NCI-H2081 (cell line): ENCODE measurements at places on chromosomes 11 and 22.

DNA sequence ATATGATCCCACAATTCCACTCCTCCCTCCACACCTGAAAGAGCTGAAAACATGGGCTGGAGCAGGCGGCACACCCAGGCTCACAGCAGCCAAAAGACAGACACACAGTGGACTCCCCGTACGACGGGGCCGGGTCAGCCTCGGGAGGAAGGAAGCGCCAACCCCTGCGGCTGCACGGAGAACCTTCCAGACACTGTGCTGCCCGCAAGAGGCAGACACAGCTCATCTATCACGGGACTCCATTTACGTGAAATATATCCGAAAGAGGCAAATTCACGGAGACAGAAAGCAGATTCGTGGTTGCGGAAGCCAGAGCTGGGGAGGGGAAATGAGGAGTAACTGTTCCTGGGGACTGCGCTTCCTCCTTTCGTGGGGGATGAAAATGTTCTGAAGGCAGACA is 165.0 kb downstream of the BRD1 start:
- no peak for DNase-seq

- no peak for DNase-seq
These were observed 125.3 kb upstream of the B3GAT1 start for GRCh38 chr11:134537296-134537695.

DNA sequence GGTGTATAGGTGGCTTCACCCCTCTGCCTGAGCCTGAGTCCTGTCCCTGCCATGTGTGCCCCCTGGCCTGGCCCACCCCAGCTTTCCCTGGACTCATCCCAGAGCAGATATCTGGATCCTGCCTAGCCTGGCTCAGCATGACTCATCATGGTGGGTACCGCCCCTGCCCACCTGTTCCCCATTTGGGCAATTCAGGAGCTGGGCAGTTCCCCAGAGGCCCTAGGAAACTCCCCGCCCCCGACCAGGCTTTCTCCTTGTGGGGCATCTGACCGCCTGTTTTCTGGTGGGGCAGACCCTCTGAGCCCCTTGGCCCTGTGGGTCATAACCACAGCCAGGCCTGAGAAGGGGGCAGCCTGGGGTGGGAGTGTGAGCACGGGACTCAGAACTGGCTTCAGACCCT is 4.4 kb downstream of the TSPO start:
- no peak for DNase-seq

DNA sequence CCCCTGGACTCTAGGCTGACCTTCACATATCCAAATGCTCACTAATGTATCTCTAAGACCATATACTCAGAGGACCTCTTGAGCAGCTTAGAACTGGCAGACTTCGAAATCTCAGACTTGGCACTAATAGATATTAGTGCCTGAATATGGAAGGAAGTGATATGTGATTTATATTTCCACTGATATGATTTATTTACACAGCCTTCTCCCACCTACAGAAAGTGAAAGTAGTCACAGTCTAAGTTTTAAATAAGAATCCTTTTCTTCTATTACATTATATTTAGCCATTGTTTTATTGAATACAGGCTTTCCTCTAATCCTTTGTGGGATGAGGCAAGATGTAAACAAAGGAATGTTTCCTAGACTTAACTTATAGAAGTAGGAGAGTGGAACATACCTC is 6.7 kb upstream of the NAV2 start:
- no peak for DNase-seq

GRCh38 chr11:132744771-132745170 is 787.5 kb downstream of the OPCML start:
- no peak for DNase-seq

DNA sequence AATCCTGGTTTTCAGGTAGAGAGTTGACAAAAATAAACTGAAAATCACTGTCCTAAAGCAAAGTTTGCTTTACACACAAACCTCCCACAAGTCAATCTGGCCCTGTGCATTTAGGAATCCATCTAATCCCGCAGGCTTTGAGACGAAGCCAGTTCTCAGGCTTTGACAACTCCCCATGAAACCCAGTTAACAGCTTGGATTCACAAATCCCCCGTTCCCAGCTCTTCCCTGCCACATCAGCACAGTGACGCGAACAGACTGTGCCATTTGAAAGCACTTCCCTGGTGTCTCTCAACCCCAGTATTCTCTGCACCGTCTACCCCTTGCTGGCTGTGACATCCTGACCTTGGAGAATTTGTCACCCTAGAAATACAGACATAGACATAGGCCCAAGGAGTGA is 117.8 kb downstream of the OPCML start:
- DNase-seq: no peak

DNA sequence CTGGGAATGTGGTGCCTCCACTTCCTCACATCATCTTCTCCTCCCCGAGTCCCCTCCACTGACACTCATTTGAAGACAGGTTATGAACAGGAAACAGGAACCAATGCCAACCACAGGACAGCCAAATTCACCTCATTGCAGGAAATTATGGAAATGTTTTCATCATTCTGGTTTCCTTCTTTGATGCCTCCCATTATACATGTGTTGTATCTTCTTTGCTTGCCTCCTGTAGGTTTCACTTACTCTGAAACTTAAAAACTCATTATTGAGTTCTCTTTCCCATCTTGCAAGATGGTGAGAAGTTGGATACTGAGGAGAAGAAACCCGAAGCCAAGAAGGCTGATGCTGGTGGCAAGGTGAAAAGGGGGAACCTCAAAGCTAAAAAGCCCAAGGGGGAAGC is 108.5 kb downstream of the PHF21B start:
- DNase-seq: no peak

- no peak for DNase-seq
These were observed 24.6 kb downstream of the FXYD6 start for GRCh38 chr11:117851852-117852251.

GRCh38 chr11:69055598-69056516 is 7.1 kb downstream of the TPCN2 start:
- no peak for DNase-seq

- DNase-seq: peak; percentile 18
These were observed 12.3 kb downstream of the APOL6 start for GRCh38 chr22:35660291-35661127.

DNA sequence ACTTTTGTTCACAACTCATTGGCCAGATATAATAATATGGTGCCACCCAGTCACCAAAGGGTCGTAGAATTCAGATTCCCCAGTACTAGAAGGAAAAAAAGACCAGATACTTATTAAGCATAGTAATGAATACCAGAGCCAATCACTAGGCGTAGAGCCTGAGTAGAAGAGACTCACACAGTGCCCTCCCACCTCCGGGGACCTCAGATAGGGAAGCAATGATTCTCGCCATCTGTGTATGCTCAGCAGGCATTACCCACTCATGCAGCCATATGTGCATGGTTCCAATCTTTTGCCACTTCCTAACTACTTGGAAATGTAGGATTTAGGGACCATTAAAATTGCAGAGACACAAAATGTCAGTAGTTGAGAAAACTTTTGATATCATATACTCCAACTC is 85.3 kb downstream of the C11orf87 start:
- DNase-seq: no peak

DNA sequence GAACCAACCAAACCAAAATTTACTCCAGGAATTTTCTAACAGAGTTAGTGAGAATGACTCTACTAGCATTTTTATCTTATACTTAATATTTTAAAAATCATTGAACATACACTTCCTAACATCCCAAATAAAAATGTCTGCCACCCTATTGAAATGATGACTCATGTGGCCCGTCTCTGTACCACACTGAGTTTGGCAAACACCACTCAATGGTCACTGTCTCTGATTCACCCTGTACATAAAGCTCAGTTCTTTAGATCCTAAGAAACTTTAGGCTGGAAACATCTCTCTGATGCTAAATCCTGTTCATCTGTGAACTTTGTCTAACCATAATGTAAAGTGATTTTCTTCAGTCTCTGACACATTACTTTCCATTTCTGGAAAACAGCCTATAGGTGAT is 182.0 kb downstream of the CWF19L2 start:
- no peak for DNase-seq

DNA sequence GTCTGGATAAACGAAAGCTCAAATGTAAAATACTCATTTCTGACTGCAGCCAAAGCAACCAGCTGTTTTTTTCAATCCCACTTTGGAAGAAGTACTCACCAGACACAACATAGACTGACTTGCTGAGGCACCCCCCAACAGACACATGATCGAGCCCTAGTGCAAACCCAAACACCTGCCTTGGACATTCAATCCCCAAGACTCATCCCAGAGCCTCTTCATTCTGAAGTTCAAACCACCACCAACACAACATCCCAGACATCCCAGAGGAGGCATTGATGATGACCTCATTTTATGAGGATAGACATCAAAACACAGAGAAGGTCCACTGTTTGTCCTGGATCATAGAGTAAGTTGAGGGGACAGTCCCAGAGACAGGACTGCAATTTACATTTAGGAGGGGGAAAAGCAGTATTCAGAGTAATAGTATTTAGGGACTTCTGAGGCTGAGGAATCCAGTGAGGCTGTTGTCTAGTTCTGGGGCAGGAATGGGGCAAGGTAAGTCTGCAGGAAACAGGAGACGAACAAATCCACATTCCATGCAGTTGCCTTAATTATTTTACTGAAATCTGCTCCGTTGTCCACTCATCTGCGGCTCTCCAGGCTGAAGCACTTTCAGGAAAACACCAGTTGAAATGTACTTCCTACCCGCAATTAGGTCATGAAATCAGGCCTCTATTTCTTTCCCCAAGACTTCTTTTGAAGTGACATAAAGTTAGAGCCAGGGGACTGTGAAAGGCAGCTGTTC is 54.8 kb downstream of the CLPB start:
- DNase-seq: no peak

DNA sequence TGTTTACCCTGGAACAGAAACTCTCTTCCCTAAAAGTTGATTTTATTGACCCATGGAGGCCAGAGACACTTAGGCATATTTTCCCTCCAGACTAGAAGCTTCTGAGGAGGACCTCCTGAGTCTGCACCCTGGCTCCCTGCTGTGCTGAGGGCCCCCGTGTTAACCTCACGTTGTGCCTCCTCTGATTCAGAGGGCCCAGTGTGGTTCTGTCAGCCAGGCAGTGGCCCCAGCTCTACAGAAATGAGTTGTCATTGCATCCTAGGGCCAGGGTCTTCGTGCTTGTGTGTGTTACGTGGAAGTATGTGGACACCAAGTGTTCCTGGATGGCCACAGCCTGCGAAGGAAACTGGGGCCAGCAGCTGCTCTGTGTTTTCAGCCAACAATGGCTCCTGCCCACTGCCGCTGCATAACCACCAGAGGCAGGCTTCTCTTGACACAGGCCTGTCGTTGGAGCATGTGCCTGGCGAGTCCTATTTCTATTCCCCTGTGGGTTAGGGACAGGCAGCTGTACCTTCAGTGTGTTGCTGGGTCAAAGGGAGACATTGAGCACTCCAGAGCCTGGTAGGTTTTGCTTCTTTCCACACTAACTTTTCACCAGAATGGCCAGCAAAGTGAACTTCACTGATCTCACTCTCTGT is 44.5 kb downstream of the MED15 start:
- no peak for DNase-seq

DNA sequence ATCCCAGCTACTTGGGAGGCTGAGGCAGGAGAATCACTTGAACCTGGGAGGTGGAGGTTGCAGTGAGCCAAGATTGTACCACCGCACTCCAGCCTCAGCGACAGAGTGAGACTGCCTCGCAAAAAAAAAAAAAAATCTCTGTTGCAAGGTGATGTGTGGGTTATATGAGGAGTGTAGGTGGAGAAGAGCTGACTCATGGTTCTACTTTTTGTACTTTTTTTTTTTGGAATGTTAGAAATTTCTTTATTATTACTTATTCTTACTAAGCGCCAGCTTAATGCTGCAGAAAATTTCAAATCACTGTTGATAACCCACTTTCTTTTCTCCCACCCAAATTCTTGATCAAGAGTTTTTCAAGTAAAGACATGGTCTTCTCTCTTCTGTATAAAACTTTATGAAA is 29.6 kb upstream of the DNAJB13 start:
- DNase-seq: no peak

- DNase-seq: no peak
These were observed 16.3 kb upstream of the AGBL2 start for GRCh38 chr11:47731475-47731874.
